ENCODE measurements at places on chromosomes 13 and 19.

DNA sequence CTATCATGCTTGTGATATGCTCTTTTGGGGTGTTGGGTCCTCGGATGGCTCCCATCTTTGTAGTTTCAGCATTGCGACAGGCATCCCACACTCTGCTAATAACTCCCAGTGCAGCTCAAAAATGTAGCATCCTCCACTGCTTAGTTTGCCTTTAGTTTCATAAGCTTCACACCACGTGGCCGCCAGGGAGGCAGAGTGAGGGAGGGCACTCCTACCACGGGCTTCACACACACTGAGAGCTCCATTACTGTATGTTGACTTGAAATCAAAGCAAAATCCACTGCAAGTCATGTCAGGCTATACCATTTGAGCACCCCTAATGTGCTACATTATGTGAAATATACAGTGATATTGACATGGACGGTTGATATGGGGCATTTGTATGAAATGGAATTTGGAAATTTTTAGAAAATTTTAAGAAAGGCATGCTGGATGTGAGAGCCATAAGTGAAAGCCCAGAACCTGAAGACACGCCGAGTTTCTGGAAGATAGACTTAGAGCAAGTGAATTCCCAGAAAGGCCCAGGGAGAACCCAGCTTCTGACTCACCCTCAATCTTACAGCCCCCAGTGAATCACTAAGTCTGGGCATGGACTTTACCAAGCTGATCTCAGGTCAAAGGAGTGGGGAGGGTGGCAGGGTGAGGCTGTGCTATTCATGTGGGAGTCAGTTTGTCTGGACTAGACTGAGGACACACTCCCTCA, 94.1 kb downstream of the HSPH1 start:
- DNase-seq: no peak

DNA sequence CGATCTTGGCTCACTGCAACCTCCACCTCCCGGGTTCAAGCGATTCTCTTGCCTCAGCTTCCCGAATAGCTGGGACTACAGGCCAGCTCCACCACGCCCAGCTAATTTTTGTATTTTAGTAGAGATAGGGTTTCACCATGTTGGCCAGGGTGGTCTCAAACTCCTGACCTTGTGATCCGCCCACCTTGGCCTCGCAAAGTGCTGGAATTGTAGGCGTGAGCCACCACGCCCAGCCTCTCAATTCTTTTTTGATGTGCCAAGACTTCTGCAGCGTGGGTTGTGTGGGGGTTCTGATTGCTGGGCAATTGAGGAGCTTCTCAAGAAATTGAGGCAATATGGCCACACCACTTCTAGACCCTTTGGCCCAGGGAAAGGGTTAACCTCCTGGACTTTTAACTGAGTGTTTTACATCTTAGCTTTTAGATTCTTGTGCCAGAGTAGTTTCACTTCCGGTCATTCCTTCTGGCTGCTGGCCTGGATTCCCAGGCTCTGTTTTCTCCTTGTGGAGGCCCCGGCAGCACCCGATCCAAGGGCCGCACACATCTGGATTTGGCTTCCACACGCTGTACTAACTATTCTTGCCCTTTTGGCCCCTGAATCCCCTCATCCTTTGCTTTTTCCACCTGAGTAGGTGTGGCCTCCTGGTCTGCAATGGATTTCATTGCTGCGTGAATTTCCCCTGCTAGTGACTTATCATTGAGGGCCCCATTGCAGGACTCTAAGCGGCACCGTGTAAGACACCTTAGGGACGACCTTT, 14.7 kb downstream of the SMARCA4 start:
- no peak for DNase-seq

GRCh38 chr13:91716436-91717065, 318.1 kb downstream of the GPC5 start:
- DNase-seq: no peak

GRCh38 chr19:58468216-58468839, 1.4 kb downstream of the ZNF324 start:
- no peak for DNase-seq

DNA sequence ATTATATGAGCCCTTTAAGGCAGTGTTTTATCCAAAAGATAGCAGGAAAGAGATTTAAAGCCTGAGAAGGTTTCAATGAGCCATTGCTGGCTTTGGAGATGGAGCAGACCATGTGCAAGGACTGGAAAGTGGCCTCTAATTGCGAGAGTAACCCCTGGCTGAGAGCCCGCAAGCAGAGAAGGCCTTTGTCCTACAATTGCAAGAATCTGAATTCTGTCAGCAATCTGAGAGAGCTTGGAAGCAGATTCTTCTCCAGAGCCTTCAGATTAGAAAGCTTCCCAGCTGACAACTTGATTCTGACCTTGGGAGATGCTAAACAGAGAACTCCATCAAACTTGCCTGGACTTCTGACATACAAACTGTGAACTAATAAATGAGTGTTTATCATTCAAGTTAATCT, 528.7 kb upstream of the KLF12 start:
- DNase-seq: no peak

GRCh38 chr19:39409208-39410016, 2.8 kb downstream of the ZFP36 start:
- DNase-seq: peak; percentile 75

- no peak for DNase-seq
Observed at GRCh38 chr19:35731353-35731752, 10.9 kb downstream of the IGFLR1 start.

DNA sequence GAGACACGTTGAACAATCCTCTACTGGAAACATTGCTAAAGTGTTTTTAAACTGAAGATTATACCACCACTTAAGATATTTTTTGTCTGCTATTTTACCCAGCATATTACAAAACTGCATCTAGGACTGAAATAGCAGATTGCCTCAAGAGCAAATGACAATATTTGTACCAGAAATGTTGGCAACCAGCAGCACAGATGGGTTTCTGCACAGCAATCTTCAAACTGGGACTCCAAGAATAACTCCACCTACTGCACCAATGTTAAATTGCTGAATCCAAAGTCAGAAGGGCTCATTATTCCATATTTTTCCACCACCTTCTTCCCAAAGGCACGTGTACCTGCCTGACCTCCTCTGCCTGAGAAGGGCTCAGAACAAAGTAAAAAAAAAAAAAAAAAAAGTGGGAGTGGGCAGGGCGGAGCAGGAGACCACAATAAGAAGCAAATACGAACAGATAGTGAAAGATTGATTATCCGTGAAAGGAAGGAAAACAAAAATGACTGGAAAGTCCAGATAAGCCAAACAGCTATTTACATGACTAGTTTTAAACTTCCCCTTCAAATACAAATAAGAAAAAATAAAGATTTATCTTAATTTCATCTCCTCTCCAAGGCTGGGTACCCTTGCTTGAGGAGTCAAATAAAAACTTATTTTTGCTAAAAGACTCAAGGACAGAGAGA, 79.4 kb downstream of the FOXO1 start:
- no peak for DNase-seq

GRCh38 chr13:76466043-76466442, 420.2 kb downstream of the KCTD12 start:
- no peak for DNase-seq

DNA sequence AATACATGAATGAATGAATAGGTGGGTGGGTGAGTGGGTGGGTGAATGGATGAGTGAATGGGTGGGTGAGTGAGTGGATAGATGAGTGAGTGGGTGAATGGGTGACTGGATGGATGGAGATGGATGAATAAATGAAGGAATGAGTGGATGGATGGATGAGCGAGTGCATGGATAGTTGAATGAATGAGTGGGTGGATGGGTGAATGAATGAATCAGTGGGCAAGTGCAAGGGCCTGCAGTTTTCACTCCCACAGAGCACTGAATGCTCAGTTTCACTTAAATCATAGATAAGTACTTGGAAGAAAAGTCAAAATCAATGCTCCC, 12.4 kb downstream of the GAS6 start:
- no peak for DNase-seq

DNA sequence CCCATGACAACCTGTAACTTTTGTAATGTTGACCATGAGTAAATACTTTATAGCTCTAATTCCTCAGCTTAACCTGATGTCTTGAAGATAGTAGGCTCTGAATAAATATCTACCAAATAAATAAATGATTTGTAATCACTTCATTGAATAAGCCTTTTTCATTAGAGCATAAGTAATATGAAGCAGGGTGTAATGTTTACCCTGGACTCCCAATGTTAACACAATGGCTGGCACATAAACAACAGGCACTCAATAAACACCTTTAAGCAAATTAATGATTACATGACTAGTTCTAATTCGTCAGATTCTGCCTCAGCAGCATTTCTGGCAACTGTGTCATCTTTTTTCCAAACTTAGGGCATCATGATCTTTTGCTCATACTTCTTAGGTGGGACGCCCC, 396.3 kb downstream of the LIG4 start:
- DNase-seq: no peak

DNA sequence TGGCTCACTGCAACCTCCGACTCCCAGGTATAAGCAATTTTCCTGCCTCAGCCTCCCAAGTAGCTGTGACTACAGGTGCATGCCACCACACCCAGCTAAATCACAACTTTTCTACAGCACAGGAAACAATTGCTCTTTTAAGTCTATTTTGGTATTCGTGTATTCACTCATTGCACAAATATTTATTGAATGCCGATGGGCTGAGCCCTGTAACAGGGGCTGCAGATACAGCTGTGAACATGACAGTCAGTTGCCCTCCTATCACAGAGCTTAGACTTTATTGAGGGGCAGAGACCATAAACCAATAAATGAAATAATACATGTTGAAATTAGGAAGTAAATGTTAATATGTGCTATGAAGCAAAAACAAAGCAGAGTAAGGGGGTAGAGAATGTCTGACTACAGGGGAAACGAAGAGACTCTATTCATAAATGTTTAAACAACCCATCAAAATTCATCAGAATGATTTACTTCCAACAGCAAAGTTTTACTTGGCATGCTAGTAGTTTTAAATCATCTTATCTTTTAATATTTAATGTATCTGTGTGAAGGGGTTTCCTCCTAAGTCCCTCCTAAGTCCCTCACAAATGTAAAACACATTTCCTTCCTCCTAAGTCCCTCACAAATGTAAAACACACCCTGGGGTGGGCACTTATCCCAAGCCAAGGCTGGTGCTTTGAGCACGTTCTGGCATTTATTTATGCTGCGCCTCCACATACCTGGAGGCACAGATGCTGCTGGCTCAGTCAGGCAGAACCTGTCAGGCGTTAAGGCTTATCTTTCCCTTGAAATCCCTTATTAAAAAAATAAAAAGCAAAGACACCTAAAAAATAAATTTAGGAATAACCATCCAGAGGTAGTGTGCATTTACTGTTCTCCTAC, 140.8 kb downstream of the MIPEP start:
- DNase-seq: no peak

DNA sequence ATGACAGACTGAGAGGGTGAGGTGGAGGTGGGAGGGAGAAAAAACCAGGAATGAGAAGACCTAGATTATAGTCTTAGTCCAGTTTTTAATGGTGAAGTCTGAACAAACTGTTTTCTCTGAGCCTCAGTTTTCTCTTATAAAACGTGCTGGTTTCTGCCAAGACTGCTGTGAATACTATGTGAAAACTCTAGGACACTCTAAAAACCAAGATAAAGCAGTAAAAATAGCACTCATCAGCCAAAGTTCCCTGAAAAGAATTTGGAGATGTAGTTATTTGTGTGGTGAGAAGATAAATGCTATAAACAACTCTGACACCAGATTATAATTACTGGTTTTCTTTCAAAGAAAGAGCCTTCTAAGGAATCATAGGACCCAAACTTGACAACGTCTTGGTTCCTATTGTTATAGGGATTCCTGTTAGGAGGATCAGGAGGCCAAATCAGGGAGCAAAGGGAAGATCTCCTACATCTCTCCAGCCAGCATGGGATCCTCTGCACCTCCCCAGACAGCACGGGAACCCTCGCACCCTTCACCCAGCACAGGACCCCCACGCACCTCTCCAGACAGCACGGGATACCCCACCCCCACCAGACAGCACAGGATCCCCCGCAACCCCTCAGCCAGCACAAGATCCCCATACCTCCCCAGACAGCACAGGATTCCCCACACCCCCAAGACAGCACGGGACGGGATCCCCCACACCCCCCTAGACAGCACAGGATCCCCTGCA, 130.2 kb downstream of the MIPEP start:
- DNase-seq: no peak
